Astrocyte (in vitro differentiated cells and primary cell): ENCODE measurements at places on chromosomes 1 and 21. TPM values are rescaled to one million over a fixed set of nuclear protein-coding genes. Genes with fewer than 3 reads are reported as not detected.

Gene LCE1E
- total RNA-seq = not detected in 2 replicates

Gene OR2G6
- total RNA-seq = not detected in 2 replicates

Gene LRRC3
- total RNA-seq = 5.2 and 5.6 TPM in 2 replicates

Gene SYCP1
- not detected in 2 replicates for total RNA-seq

Gene CYP4Z1
- total RNA-seq = not detected in 2 replicates
